ENCODE measurements at places on chromosomes 13 and 19. TPM values are rescaled to one million over a fixed set of nuclear protein-coding genes. Genes with fewer than 3 reads are reported as not detected.
A peak's percentile ranks its signal among the peaks of the same experiment; 100 is the strongest.

DNA sequence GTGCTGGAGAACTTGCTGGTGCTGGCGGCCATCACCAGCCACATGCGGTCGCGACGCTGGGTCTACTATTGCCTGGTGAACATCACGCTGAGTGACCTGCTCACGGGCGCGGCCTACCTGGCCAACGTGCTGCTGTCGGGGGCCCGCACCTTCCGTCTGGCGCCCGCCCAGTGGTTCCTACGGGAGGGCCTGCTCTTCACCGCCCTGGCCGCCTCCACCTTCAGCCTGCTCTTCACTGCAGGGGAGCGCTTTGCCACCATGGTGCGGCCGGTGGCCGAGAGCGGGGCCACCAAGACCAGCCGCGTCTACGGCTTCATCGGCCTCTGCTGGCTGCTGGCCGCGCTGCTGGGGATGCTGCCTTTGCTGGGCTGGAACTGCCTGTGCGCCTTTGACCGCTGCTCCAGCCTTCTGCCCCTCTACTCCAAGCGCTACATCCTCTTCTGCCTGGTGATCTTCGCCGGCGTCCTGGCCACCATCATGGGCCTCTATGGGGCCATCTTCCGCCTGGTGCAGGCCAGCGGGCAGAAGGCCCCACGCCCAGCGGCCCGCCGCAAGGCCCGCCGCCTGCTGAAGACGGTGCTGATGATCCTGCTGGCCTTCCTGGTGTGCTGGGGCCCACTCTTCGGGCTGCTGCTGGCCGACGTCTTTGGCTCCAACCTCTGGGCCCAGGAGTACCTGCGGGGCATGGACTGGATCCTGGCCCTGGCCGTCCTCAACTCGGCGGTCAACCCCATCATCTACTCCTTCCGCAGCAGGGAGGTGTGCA, 587 bp downstream of the S1PR4 start:
- H3K4me3 ChIP-seq = peak overlapping the region; percentile 95
- peak overlapping the region; percentile 76 for H3K27ac ChIP-seq
- peaks cover 27% of the 10 kb centered on the region for H3K36me3 ChIP-seq
- no peaks in the 10 kb centered on the region for H3K27me3 ChIP-seq
- H3K4me1 ChIP-seq = peaks cover 53% of the 10 kb centered on the region

SYMPK gene
- total RNA-seq = 63.3 TPM

DNA sequence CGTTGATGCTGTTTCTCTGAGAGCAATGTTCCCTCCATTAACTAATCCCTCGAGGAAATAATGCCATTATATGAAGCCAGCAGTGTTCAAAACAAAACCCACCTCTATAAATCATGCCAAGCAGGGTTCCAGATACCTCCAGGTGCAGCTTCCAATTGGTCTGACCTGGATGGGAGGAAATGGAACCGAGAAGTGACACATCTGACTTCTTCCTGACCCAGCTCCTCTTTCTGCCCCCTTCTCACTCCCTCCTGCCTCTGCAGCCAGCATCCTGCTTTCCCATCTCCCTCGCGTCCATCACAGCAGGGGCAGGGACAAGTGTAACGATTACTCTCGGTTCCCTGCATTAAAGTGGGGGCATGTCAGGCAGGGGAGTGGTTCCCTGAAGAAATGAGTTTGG, 37.5 kb downstream of the HSPH1 start:
- H3K4me3 ChIP-seq = no peak overlapping the region
- H3K36me3 ChIP-seq = no peaks in the 10 kb centered on the region
- no peak for DNase-seq
- no peaks in the 10 kb centered on the region for H3K4me1 ChIP-seq
- no peak overlapping the region for H3K27ac ChIP-seq

DNA sequence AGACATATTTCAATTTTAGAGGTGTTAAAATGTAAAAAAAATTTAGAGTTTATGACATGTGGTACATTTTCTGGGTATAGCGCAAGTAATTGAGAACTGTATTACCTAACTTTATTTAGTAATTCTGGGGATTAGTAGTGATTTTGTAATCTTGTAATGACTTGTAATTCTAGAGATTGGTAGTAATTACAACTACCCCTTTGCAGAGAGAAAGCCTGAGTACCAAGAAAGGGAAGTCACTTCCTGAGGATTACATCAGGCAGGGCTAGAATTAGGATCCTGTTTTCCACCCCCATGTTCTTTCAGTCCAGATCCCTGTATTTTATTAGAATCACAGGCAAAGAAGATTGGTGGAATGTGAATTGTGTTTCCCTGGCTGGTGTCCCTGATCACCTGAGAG, 274.9 kb downstream of the KCNRG start:
- peaks cover 3% of the 10 kb centered on the region for H3K4me1 ChIP-seq
- H3K36me3 ChIP-seq = no peaks in the 10 kb centered on the region
- H3K27me3 ChIP-seq = no peaks in the 10 kb centered on the region
- H3K27ac ChIP-seq = no peak overlapping the region
- DNase-seq = peak; percentile 31

VSTM2B gene
- not detected for total RNA-seq

- no peak overlapping the region for H3K27ac ChIP-seq
- no peak overlapping the region for H3K4me3 ChIP-seq
- H3K27me3 ChIP-seq = no peaks in the 10 kb centered on the region
- no peaks in the 10 kb centered on the region for H3K4me1 ChIP-seq
Measured at GRCh38 chr13:79108914-79109643, 297.0 kb downstream of the RBM26 start.

GRCh38 chr19:41299755-41300089, 10.2 kb upstream of the CCDC97 start:
- peak overlapping the region; percentile 38 for H3K27ac ChIP-seq
- H3K4me3 ChIP-seq = no peak overlapping the region

DNA sequence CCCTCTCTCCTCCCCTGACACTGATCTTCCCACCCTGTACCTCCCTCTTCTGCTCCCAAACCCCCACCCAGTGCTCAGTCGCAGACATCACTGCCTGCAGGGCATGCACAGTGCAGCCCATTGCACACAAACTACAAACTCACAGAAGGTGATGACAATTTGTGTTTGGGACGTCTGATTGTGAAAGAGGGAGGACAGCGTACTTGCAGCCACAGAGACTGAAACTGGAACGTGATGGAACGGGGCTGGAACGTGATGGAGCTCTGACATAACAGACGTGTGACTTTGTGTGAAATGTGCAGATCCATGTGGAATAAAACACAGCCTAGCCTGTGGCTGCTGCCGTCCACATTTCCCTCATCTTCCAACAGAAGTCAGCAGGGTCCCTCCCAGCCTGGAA, 57.3 kb upstream of the CEACAM8 start:
- peaks cover 12% of the 10 kb centered on the region for H3K27me3 ChIP-seq
- H3K4me1 ChIP-seq = no peaks in the 10 kb centered on the region
- H3K4me3 ChIP-seq = no peak overlapping the region
- no peak for DNase-seq
- H3K27ac ChIP-seq = no peak overlapping the region
- no peaks in the 10 kb centered on the region for H3K36me3 ChIP-seq

DNA sequence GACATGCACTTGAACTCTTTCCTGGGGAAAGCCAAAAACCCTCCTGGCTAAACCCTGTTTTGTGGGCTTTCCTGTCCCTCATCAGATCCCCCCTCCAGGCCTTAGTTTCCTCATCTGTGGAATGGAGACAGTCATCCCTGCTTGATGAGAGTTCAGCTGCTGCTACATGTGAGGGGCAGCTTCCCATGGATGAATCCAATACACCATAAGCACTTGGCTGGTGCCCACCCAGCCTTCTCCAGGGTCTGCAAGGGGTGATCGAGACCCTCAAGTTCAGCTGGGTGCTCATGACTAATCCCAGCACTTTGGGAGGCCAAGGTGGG, 21.6 kb downstream of the IL12RB1 start:
- no peaks in the 10 kb centered on the region for H3K4me1 ChIP-seq
- DNase-seq = no peak
- no peak overlapping the region for H3K27ac ChIP-seq
- no peak overlapping the region for H3K4me3 ChIP-seq
